Mucosa of gallbladder (tissue), 1 donor: ENCODE measurements at places on chromosomes 4 and X. TPM values are rescaled to one million over a fixed set of nuclear protein-coding genes. Genes with fewer than 3 reads are reported as not detected.

DNA sequence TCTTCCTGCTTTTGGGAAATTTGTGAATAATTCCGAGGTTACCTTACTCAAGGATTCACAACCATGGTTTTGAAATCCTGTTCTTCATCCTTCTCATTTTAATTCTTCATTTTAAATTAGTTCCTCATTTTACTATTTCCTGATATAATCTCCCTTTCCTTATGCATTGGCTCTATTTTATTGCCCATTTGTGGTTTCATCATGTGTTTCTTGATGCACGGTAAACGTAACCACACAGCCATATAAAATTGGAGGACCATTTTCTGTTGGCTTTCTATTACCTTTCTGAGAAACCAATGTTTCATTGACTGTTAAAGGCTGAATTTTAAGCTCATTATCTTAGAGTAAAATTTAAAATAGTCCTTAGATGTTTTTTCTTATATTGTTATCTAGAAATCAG is 100.3 kb upstream of the NDST4 start:
- DNase-seq: no peak

DNA sequence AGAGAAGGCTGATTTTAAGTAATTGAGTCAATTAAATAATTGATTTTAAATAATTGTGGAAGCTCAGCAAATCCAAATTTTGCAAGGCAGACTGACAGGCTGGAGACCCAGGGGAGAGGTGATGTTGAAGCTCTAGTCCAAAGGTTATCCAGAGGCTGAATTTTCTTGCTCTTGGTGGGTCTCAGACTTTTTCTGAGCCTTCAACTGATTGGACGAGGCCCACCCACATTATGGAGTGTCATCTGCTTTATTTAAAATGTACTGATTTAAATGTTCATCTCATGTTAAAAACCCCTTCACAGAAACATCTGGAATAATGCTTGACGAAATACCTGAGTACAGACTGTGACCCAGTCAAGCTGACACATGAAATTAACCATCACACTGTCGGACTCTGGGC is 11.7 kb upstream of the CYTL1 start:
- no peak for DNase-seq

- DNase-seq: no peak
Observed at GRCh38 chr4:552019-552418, 24.1 kb downstream of the TMEM271 start.

GRCh38 chr4:2063557-2064275 is 4.6 kb downstream of the NAT8L start:
- DNase-seq: no peak

DNA sequence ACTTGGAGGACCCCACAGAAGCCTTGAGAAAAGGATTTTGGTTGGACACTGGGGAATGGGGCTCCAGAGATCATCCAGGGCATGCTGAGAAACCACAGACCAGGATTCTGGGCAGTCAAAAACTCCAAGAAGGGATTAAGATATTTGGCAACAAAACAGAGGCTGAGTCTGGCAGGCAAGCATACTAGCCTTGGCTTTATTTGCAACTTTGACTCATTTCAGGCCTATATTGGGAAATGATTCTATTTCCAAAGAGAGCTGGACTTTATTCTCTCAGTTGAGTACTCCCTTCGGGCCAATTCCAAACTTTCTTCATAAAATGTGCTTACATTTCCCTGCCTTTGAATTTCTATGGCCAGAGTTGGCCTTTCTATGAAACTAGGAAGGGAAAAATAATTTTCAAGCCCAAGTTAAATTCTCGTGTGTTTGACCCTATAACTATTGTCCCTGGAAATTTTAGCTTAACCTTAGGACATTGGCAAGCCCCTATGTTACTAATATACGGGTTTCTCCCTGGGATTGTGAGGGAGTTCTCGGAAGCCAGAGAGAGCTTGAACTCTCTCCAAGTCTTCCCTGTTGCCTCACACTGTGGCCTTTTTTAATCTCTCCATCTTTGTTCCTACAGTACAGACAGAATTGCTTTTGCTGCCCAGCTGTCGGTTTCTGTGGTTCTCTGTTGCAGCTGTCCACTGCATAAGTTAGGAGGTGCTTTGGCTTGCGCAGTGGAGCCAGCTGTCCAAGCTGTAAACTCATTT is 112.6 kb upstream of the FAM9A start:
- DNase-seq: peak; percentile 16

DNA sequence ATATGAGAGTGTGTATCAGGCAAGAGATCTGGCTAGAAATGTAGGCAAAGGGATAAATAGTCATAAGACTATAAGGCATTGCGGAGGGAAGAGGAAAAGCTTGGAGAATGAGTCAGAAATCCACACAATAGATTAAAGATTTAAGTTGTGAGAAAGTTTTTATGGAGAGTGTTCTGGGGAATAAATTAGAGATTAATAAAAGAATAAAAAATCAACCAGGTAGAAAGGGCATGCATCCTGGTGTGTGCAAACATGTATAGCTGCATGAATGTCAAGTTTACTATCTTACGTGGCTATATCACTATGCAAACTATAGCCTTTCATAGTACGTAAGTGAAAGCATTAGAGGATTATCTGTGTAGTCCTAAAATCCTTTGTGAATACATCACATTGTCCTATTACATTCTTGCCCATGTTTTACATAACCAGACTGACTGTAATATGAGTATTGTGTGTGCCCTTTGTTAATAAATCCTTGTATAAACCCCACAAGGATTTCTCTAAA is 36.9 kb downstream of the SNCA start:
- no peak for DNase-seq

DNA sequence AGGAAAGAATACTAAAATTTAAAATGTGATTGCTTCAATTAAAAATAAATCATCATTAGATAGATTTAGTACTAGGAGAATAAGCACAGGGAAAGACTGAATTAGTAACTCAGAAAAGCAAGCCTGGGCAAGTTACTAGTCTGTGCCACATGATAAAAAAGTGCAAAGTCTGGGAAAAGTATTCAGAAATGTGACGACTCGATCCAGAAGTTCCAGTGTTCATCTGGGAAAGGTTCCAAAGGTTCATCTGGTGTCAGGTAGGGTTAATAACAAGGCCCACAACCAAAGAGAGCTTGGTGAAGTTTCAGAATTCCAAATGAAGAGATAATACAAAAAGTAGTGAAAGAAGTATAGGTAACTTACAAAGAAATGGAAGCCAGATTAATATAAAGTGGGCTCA is 78.3 kb upstream of the ARSJ start:
- no peak for DNase-seq

DNA sequence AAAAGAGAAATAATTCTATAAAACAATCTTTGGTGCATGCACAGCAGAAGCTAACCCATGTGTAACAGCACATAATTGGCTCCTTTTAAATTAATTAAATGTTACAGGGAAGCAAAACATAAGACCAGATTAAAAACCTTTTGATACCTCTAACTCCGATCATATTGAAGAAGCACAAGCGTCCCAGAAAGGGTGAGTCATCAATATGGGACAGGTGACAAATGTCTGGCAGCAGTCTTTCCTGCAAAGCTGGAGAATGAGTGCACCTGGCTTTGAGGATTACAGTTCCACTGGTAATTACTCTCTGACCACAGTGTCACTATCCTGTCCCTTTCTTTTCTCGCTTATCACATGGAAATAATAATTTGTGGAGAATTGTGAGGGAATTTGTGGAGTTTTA is 94.6 kb downstream of the FAM9B start:
- DNase-seq: no peak

GRCh38 chr4:8706216-8707044 is 113.9 kb downstream of the CPZ start:
- DNase-seq: no peak

GRCh38 chr4:48683784-48684666 is 96.1 kb downstream of the FRYL start:
- DNase-seq: no peak

DNA sequence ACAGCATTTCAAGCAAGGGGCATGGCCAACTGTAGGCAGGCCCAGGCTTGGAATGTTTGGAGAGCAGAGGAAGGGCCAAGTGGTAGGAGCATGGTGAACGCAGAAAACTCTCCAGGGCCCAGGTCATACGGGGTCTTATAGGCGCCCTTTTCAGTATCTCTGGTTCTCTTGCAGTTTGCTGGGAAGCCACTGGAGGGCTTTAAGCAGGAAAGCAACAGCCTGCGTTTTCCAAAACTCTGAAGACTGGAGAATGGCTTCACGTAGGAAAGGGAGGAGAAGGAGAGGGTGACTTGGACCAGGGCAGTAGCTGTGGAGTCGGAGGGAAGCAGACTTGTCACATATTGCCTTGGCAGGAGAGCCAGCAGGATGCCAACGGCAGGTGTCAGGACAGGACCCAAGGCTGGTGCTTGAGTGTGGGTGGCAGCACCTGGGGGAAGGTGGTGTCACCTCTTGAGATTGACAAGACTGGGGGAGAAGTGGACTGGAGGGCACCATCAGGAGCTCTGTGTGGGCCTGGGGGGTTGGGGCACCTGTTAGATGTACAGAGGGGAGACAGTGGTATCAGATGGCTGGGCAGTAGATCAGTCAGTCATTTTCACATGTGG is 21.9 kb downstream of the TKTL1 start:
- DNase-seq: no peak

- DNase-seq: no peak
Observed at GRCh38 chr4:15688051-15688450, 6.4 kb downstream of the FAM200B start.

The EREG gene
- total RNA-seq: 5.7 TPM

The HPGD gene
- 37.2 TPM for total RNA-seq

The DUX4 gene
- total RNA-seq: not detected

The ITM2A gene
- total RNA-seq: 28.1 TPM

The OPN1LW gene
- not detected for total RNA-seq

The AMBN gene
- not detected for total RNA-seq
